ENCODE measurements at places on chromosomes 1 and 21.

DNA sequence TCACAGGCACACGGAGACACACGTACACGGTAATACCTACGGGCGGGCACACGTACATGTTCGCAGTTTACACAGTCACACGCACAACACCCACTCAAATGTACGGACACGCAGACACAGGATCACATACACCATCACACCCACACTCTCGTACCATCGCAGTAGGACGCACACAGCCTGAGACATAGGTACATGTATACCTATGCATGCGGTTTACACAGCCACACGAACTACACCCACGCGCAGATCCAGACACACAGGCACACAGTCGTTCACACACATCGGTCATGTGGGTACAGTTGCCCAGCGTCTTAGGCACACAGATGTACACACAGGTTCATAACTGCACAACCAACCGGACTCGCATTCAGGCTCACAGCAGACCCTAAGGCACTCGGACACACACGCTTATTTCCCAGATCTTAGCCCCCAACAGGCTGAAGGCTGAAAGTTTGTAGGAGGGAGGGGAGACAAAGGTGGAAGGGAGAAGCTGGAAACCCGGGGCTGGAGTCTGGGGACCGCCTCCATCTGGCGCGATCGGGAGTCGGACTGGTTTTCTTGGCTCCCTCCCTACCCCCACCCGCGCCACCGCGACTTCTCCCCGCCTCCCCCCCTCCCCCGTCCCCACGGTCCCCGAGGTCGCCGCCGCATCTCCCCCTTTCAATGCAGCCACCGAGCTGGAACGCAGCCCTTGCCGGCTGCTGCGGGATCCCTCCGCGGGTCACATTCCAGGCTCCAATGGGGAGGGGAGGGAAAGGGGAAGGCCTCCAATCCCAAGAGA lies 51.9 kb upstream of the SYNC start:
- no peak for DNase-seq

DNA sequence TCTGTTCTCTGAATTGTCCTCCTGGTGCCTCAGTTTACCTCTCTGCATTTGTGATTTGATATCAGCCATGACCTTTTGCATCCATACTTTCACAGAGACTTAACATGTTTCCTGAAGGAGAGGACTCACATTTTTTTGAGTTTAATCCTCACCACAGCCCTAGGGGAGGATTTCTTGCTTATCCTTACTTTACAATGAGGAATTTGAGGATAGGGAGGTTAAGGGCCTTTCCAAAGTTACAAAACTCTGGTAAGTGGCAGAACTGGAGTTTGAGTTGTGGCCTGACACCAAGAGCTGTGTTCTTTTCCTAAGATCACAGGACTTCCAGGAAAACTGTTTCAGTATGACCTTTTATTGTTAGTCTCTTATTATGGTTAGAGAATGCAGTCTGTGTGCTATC lies 34.2 kb downstream of the TNFRSF8 start:
- DNase-seq: no peak

DNA sequence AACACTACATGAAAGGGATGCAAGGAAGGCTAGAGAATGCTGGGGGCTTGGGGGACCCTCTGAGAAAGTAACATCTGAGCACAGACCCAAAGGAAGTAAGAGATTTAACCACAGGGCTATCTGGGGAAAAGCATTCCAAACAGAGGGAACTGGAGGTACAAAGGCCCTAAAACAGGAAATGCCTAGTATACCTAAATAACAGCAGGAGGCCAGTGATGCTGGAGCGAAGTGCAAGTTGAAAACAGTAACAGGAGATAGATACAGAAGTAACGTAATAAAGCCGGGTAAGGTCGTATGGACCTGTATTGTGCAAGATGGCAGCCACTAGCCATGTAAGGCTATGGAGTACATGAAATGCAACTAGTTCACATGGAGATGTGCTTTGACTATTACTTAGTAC lies 52.1 kb downstream of the CD34 start:
- DNase-seq: no peak

- no peak for DNase-seq
Measured at GRCh38 chr1:167659450-167659849, 29.4 kb downstream of the RCSD1 start.

GRCh38 chr21:42644223-42645208 lies 8.9 kb upstream of the PDE9A start:
- no peak for DNase-seq

DNA sequence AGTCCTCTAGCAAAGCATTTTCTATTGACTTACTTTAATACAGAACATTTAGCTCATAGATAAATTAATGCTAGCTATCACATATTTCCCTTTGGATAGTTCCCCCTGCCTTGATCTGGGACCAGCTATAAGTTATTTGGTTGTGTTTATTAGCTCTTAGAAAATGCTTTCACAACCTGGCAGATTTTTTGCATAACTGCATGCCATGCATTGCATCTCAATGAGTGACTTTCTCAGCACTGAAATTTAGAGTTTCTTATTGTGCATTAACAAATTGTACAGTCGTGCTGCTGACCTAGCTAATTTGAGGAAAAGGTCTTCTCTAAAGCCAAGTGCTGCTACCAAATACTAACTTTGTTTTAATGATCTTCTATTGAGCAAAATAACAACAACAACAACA lies 164.8 kb downstream of the PLPPR5 start:
- DNase-seq: no peak

Data from mucosa of gallbladder (tissue), 1 donor.